Effector memory CD8-positive, alpha-beta T cell (primary cell): ENCODE measurements at places on chromosomes 4 and X.

DNA sequence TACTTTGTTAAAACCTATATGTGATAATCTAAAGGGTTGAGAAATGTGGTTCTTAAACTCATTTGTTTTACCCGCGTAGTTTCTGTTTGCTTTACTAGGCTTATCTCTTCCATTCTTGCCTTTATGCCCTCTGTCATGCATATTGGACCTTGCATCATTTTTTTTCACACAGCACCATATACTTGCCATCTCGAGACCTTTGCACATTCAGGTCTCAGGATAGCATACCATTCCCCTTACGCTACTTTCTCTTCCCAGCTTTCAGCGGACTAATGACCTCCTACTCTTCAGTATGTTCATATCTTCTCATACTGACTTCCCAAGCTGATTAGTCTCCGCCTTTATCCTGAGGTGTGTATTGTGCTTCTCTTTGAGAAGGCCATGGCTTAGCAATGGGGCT lies 40.5 kb downstream of the USP38 start:
- H3K27ac ChIP-seq, result no peak overlapping the region
- H3K4me1 ChIP-seq, result no peaks in the 10 kb centered on the region
- no peak overlapping the region for H3K4me3 ChIP-seq
- H3K36me3 ChIP-seq, result peaks cover 27% of the 10 kb centered on the region
- DNase-seq, result no peak

GRCh38 chrX:51420610-51421009 lies 75.8 kb downstream of the NUDT11 start:
- H3K4me1 ChIP-seq, result no peaks in the 10 kb centered on the region
- no peak overlapping the region for H3K4me3 ChIP-seq
- H3K27ac ChIP-seq, result no peak overlapping the region
- peak; percentile 11 for DNase-seq

GRCh38 chr4:168853770-168854169 lies 156.3 kb downstream of the CBR4 start:
- no peak for DNase-seq
- no peak overlapping the region for H3K4me3 ChIP-seq
- H3K36me3 ChIP-seq, result no peaks in the 10 kb centered on the region
- H3K27ac ChIP-seq, result no peak overlapping the region

DNA sequence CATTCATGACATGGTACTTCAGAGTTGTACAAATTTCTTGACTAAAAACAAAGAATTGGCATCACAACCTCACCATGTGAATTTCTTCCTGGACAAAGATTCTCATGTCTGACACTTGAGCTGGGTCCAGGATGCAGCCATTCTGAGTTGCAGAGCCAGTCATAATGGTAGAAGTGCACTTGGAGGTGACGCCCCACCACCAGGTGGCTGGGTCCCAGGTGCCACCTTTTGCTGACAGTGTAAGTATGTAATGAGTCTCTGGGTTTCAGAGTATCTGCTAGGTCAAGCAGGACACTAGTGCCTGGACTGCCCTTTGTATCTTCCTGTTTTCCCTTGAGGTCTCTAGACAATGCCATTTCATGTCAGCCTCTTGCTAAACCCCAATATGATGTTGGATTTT lies 36.6 kb upstream of the WDR1 start:
- H3K4me3 ChIP-seq, result no peak overlapping the region
- no peak for DNase-seq
- H3K4me1 ChIP-seq, result no peaks in the 10 kb centered on the region
- H3K36me3 ChIP-seq, result no peaks in the 10 kb centered on the region
- H3K27me3 ChIP-seq, result peaks cover 57% of the 10 kb centered on the region

DNA sequence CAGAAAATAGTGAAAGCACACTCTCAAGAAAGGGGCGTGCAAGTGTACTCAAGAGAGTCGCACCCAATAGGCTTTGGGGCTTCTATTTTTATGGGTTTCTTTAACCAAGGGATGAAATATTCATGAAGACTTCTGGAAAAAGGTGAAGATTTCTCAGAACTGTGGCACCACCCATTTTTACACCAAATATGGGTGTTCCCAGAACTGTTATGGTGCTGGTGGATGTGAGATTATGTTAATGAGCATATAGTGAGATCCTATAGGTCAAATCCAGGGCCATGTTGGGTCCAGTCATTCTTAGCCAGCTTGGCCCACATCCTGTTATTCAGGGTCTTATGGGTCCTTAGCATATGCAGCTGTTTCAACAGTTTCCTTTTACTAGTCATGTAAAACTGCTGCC lies 61.0 kb upstream of the SMIM10 start:
- no peak overlapping the region for H3K27ac ChIP-seq
- no peaks in the 10 kb centered on the region for H3K27me3 ChIP-seq
- DNase-seq, result no peak

DNA sequence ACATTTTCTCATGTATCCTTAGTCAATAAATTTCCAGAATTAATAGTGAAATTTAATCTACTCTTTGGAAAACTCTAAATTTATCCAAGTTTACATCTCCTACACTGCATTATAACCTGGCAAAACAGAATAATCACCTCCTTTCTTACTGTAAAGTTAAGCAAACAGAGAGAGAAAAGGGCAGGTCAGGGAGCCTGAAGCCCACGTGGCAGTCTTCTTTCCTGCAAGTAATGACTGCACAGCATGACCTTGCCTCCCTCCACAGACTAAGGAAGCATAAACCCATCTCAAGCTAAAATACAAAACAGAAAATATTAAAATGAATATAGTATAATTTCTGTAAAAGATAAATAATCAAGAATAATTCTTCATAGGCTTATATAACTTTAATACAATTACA lies 1153.0 kb downstream of the C4orf33 start:
- no peaks in the 10 kb centered on the region for H3K4me1 ChIP-seq
- H3K4me3 ChIP-seq, result no peak overlapping the region
- H3K36me3 ChIP-seq, result no peaks in the 10 kb centered on the region
- DNase-seq, result no peak
- H3K27ac ChIP-seq, result no peak overlapping the region

- H3K36me3 ChIP-seq, result no peaks in the 10 kb centered on the region
- no peak overlapping the region for H3K4me3 ChIP-seq
- H3K4me1 ChIP-seq, result no peaks in the 10 kb centered on the region
- DNase-seq, result no peak
- H3K27ac ChIP-seq, result no peak overlapping the region
- H3K27me3 ChIP-seq, result no peaks in the 10 kb centered on the region
Observed at GRCh38 chrX:111506826-111507225, 4.6 kb upstream of the SERTM2 start.

- H3K27ac ChIP-seq, result no peak overlapping the region
- DNase-seq, result no peak
- H3K4me3 ChIP-seq, result no peak overlapping the region
- H3K27me3 ChIP-seq, result no peaks in the 10 kb centered on the region
- H3K36me3 ChIP-seq, result no peaks in the 10 kb centered on the region
Observed at GRCh38 chr4:26839534-26839951, 21.1 kb upstream of the STIM2 start.

GRCh38 chr4:8070736-8071718 lies 87.6 kb downstream of the ABLIM2 start:
- H3K4me1 ChIP-seq, result no peaks in the 10 kb centered on the region
- no peaks in the 10 kb centered on the region for H3K36me3 ChIP-seq
- DNase-seq, result no peak
